ENCODE measurements at places on chromosomes 1 and 21.

- no peak for DNase-seq
Observed at GRCh38 chr1:179818260-179818659, 59.3 kb downstream of the TOR1AIP2 start.

GRCh38 chr1:69401879-69402278, 165.8 kb upstream of the LRRC7 start:
- DNase-seq, result no peak

DNA sequence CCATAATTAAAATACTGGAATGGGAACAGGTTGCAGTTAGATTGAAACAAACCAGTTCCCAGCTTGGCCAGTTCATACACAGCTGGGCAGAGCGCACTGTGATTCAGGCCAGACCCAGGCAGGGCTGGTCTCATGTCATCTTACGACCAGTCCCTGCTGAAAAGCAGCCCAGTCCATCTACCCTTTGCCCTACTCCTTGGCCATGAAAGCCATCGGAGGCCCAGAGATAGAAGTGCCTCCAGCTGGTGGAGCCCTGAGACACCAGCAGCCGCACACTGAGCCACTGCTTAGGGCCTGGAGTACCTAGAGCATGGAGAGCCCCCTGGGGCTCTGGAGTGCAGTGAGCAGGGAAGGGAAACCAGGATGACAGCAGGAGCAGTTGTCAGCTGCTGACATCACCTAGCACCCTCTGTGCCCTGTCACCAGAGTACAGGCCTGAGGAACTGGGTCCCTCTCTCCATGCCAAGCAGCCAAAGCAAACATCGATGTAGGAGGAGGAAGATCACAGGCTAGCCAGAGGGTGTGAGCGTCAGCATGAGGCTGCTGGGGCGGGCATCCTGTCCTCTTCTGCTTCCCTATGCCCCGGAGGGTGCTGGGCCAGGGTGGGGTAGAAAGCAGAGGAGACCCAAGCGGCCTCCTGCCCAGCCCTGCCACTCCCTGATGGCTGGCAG, 34.2 kb upstream of the TMEM125 start:
- no peak for DNase-seq

- DNase-seq, result no peak
Observed at GRCh38 chr21:33314111-33314510, 10.7 kb upstream of the IFNAR1 start.

- DNase-seq, result no peak
Observed at GRCh38 chr1:34532113-34532512, 222.7 kb upstream of the GJB5 start.

DNA sequence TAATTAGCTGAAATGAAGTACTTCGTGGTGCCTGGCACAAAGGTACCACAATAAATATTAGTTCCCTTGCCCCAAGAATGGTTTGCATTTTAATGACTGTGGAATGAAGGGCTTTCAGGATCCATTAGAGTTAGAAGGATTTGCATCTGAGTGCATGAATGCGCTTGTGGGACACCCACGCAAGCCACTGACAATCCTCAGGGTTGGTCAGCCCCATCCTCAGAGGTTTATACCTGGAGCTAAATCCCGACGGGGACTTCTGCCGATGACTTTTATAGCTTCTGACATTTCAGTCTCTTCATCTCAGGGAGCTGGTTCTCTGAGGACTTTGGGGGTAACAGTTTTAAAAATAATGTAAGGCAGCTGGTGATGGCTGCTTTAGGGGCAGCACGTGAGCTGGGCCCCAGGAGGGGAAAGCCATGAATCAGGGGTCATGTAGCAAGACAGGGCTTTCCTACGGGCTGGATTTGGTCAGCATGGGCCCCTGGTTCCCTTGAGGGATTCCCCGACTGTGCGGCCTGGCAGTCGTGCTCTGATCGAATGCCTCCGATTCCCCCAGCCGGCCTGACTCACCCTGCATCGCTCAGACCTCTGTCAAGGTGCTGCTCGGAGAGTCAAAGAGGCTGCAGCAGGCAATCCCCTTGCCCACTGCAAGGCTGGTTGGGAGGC, 20.8 kb upstream of the IL10 start:
- peak; percentile 56 for DNase-seq

DNA sequence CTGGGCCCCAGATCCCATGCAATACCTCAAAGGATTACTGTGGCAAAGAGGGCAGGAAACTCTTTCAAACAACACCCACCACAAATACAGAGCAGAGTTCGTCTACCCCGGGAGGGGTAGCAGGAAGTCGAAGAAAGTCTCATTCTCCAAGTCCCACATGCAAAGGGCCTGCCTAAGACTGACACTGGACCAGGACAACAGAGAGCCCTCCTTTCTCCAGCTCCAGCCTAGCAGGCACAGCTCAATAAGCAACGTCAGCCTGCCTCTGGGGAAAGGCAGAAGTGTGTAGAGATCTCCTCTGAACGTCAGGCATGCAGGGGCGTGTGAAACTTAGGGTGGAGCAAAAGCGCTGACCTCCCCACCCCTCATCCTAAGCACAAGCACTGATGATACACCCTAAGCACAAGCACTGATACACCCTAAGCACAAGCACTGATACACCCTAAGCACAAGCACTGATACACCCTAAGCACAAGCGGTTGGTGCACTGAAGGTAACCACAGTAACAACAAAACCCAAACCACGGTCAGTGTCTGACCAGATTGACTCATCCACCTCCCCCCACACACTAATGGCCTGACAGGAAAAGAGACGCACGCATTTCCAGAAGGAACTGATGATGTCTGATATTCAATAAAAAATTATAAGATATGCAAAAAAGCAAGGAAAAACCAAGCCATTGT, 1.3 kb downstream of the KRTAP12-3 start:
- DNase-seq, result peak; percentile 29

DNA sequence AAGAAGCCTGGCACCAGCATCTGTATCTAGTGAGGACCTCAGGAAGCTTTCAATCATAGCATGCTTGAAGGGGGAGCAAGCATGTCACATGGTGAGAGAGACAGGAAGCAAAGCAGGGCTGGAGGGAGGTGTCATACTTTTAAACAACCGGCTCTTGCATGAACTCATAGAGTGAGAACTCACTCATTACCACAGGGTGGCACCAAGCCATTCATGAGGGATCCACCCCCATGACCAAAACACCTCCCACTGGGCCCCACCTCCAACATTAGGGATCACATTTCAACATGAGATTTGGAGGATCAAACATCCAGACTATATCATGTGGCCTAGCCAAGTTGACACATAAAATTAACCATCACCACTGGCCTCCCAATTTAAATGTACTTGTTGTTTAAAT, 125.1 kb upstream of the KCND3 start:
- no peak for DNase-seq

- DNase-seq, result no peak
Observed at GRCh38 chr1:174433451-174433850, 14.3 kb upstream of the GPR52 start.

DNA sequence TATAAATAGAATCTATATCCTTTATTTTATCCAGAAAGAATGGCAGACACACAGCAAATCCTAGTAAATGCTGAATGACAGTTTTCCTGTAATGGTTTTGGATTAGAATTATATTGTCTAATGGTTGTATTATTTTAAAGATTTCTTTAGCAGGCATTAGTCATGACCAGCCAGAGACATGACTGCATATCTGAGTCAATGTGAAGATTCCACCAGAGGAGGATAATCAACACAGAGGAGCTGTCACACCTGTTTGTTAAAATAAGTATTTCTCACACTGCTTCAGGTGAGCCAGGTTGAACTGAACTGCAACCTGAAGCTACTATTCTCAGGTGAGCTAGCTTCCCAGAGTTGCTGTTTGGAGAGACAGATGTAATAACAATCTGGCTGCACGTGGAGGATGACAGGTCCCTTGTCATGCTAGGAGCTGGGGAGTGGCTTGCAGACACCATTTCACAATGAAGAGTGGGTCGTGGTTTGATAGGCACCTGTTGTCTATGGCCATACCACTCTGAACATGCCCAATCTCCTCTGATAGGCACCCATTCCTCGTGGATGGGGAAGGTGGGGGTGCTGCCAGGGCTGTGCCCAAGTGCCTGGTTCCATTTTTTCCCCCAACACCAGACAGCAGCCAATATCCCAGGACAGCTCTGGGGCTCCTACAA, 94.3 kb downstream of the KCNJ6 start:
- DNase-seq, result no peak

GRCh38 chr21:35019631-35020032, 29.5 kb downstream of the RUNX1 start:
- no peak for DNase-seq

DNA sequence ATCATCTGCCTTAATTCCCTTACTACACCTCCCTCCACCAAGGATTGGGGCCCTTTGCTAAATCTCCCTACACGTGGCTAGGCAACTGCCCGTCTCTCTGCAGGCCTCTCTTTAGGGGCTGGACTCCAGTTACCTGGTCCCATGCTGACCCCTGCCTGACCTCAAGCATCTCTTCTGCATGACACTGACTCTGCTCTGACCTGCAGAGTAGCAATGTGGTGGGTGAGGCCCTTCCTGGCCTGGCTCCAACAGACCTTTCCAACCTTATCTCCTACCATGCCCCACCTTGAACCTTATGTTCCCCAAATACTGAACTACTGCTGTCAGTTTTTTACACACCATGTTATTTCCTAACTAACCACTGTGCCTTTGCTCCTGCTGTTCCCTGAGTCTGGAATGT, 45.9 kb upstream of the EPS15 start:
- no peak for DNase-seq

- peak; percentile 16 for DNase-seq
Observed at GRCh38 chr1:219465212-219466093, 147.5 kb downstream of the ZC3H11B start.

DNA sequence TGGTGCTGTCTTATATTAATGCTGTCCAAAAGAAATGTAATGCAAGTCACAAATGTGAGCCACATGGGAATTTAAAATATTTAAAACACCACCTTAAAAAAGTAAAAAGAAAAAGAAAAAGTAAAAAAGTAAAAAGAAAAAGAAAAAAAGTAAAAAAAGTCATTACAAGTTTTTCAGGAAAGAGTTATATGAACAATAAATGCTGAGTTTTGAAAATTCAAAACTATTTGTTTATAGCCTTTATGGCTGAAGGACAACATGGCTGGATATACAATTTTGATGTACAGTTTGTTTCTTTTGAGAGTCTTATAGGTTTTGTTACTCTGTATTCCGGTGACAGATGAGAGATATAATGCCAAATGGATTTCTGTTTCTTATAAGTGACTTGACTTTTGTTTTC, 29.1 kb downstream of the GPR88 start:
- no peak for DNase-seq

DNA sequence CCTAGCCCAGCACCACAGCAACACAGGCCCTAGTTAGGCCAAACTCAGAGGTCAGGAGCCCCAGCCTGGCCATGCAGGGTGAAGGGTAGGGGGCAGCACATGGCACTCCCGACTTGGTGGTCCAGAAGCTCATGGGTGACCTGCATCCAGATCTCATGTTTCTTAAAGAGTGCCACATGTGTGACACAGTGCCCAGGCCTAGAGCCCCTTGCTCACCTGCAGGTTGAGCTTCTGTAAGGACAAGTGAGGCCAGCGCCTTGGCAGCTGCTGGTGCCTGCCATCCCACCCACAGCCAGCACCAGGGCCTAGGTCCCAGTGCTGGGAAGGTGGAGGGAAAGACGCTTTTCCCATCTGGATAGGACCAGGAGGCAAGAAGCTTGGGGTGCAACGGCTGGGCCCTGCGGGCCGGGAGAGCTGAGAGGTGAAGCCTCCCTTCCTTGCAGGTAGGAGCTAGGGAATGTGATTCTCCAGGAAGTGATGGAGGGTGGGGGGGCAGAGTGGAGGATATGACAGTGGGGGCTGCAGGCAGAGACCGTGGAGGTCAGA, 6.5 kb downstream of the SHISA4 start:
- no peak for DNase-seq

- DNase-seq, result no peak
Observed at GRCh38 chr1:29718791-29719190, 482.5 kb downstream of the PTPRU start.

GRCh38 chr1:209355415-209355814, 228.1 kb upstream of the CAMK1G start:
- no peak for DNase-seq

DNA sequence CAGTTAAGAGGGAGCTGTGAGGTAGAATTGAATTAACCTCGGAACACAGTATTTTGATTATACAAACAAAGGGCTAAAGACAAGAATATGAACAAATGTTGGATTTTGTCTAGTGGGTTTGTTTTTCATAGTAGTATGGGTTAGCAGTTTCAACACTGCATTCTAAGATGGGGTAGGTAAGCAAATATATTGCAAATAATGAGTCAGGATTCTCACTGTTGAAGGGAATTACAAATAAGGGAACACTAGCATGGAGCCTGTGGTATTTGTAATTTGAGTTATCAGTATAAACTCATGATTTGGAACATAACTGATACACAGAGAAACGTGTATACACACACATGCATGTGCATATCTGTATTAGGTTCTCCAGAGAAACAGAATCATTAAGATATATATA, 44.5 kb downstream of the CD55 start:
- no peak for DNase-seq

DNA sequence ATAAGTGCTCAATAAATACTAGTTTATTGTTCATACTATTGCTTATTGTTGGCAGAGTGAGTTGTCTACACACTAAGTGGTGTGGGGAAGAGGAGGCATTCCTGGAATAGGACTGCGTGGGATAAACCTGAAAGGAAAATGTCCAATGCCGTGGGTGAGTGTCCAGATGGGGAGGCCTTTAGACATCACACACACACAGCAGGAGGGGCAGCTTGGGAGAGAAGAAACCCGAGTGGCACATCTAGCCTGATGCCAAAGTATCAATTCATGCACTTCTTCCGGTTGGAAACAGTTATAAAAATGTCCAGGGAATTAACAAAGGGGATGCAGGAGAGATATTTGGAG, 27.3 kb downstream of the CCN1 start:
- DNase-seq, result no peak

DNA sequence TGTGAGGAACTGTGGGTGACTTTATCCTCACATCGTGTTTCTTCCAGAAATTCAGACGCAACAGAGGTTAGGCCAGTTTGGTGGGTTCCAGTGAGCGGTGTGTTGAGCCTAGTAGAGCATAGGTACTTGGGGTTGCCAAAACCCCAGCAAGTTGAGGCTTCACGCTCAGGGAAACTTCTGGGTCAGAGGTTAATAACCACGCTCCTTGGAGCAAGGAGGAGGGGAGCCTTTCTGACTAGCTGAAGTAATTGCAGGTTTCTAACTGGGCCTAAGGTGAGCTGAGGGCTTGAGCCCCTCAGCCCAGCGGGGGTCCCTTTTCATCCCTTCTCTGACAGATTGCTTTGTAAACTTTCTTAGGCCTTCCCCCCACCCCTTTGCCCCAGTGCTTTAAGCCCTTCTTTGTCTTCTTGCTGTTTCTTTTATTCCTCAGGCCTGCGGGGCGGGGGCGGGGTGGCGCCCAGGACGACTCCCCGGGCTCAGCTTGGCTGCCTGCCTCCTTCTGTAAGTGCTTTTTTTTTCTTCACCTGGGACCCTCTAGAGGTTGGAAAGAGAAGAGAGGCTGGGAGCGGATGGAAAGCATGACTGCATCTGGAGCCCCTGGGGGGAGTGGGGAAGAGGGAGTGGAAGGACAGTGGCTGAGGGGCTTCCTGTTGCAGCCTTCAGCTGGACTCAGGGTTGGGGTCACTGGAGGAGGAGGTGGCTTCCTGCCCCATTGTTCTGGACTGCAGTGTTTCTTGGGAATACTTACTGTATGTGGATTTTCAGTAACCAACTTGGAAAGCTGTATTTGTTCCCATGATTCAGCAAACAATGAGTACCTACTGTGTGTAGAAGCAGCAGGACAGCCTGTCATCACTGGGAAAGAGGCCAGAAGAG, 1.3 kb upstream of the ZNF436 start:
- DNase-seq, result no peak

- no peak for DNase-seq
Observed at GRCh38 chr1:198258491-198258890, 101.7 kb downstream of the NEK7 start.

- DNase-seq, result no peak
Observed at GRCh38 chr1:56061824-56062223, 517.5 kb downstream of the PLPP3 start.
